ENCODE measurements at places on chromosomes 11 and 22.

DNA sequence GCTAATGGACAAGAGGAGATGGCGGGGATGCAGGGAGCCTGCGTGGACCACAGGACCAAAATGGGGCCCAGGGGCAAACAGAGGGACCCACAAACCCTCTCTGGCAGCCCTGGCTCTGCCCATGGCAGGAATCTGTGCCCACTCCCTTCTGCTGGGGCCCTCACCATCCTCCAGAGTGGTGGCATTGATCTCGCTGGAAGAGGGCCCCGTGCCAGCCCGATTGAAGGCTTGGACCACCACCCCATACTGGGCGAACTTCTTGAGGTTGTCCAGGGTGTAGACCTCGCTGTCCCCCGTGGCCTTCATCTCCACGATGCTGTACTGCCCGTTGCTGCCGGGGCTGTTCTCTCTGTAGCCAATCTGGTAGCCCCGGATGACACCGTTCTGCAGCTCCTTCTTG, 137.1 kb downstream of the CEP164 start:
- DNase-seq: no peak

GRCh38 chr11:33540946-33541915, 159.4 kb downstream of the C11orf91 start:
- no peak for DNase-seq

- DNase-seq: peak; percentile 70
Observed at GRCh38 chr11:7442588-7443215, 42.6 kb upstream of the OLFML1 start.

DNA sequence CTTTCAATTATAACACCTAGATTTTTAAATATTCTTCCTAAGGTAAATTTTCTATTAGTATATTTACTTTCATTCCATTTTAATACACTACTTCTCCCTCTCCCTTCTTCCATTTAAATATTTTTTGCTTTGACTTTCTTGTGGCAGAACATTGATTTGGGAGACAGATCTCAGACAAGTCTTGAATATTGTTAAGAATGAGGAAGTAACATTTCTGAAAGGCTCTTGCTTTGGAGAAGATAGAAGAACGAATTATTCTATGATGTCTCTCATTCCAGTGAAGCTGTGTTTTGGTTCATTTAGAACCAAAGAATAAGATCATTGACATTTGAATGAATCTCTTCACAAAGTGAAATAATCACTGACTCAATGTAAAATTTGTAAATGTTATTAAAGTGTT, 2.4 kb downstream of the IPO7 start:
- no peak for DNase-seq

DNA sequence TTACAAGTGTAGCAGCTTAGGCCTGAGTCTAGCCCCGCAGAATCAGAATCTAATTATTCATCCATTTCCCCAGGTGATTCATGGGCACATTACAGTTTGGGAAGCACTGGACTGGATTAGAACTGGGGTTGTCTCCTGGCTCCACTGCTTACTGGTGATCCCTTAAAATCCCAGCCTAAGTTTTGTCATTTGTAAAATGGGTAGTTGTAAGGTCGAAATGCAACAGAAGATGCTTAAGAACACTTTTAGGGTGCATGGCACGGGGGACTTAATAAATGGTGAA, 1.3 kb downstream of the STX3 start:
- no peak for DNase-seq

GRCh38 chr11:47258317-47258902, 614 bp downstream of the NR1H3 start:
- DNase-seq: no peak

GRCh38 chr11:132099692-132100091, 729.3 kb downstream of the NTM start:
- no peak for DNase-seq

DNA sequence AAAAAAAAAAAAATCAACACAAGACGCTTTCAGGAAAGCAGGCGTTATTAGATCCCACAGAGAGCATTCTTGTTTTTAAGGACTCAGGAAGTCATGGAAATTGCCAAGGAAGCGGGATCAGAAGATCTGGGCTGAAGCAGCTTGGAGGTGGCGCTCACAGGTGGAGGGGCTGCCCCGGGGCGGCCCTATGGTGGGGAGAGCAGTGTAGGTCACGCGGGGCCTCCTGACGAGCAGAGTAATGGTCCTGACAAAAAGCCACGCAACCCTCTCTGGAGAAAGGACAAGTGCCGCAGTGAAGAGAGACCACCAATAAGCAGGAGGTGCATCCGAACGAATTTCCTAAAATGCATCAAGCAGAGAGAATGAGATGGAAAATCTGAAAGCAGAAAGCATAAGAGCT, 407.0 kb downstream of the BRD1 start:
- no peak for DNase-seq

GRCh38 chr22:23835484-23836144, 3.2 kb downstream of the DERL3 start:
- DNase-seq: no peak

DNA sequence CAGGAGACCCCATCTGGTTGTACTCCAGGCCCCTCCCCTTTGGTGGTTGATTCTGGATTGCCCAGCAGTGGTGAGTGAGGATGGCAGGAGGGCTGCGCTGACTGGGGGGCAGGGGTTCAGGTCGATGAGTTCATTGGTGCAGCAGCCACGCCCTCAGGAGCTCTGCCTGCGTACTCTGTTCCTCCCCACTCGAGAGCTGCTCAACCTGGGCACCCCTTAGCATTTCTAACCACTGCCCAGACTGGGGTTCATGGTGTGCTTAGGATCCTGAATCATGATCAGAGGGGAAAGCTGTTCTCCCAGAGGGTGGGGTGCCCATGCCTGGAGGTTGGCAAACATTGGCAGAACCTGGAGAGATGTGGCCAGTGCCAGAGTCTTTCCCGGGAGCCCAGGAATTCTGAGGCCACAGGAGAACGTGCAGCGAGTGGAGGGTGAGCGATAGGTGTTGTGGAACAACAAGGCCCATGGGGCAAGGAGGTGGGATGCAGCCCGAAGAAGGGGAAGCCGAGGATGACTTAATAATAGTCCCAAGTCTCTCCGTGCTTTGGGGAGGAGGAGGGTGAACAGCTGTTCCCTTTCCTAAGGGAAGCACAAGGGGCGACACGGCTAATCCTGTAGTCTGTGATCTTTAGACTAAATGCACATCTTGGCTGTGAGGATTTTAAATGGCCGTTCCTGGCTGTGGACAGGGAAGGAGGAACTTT, 75.5 kb downstream of the SCN3B start:
- no peak for DNase-seq

DNA sequence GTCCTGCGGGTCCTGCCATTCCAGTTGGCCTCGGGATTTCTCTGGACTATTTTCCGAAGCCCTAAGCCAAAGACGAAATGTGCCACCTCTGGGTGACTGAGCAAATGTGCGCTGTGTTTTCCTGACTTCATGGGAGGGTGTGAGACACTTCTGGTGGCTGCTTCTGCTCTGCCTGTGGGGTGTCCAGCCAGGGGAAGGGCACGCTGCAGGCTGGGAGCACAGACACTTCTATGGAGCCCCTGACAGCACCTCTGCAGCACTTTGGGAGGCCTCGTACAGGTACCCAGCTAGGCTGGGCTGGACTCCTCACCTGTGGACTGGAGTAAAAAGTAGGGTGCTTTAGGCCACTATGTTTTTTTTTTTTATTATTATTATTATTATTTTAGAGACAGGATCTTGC, 17.7 kb downstream of the TANGO2 start:
- DNase-seq: no peak
